ENCODE measurements at places on chromosomes 2 and 18. TPM values are rescaled to one million over a fixed set of nuclear protein-coding genes. Genes with fewer than 3 reads are reported as not detected.

GRCh38 chr2:54295911-54296310, 39.9 kb upstream of the TSPYL6 start:
- H3K27me3 ChIP-seq: no peaks in the 10 kb centered on the region
- H3K27ac ChIP-seq: no peak overlapping the region
- no peaks in the 10 kb centered on the region for H3K4me1 ChIP-seq
- H3K36me3 ChIP-seq: no peaks in the 10 kb centered on the region

Gene BOLL
- not detected for total RNA-seq

Gene IL1B
- 1.6 TPM for total RNA-seq

- H3K4me1 ChIP-seq: no peaks in the 10 kb centered on the region
- H3K4me3 ChIP-seq: no peak overlapping the region
- DNase-seq: no peak
- no peaks in the 10 kb centered on the region for H3K36me3 ChIP-seq
These were observed 577.1 kb downstream of the ARHGAP15 start for GRCh38 chr2:143706354-143706753.

GRCh38 chr2:151560289-151560688, 150.6 kb downstream of the RIF1 start:
- no peaks in the 10 kb centered on the region for H3K4me1 ChIP-seq
- no peak for DNase-seq
- no peaks in the 10 kb centered on the region for H3K27me3 ChIP-seq
- H3K36me3 ChIP-seq: no peaks in the 10 kb centered on the region
- H3K27ac ChIP-seq: no peak overlapping the region
- no peak overlapping the region for H3K4me3 ChIP-seq

DNA sequence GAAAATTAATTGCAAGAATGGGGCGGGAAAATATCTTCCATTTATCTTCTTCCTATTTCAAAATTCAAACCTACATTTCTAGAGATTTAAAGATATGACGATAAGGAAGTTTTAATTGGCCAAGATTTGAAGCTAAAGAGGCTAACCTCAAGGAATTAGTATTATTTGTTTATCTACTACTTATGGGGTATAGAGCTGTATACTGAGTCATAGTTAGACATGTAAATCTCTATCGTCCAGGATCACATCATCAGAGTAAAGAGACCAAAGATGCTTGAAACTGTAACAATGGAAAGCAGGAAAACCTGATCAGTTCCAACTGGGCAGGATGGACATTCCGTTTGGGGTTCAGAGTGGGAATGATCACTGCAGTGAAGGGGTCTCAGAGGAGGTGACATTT, 95.2 kb upstream of the KLF7 start:
- H3K27ac ChIP-seq: no peak overlapping the region
- H3K4me1 ChIP-seq: no peaks in the 10 kb centered on the region
- H3K27me3 ChIP-seq: no peaks in the 10 kb centered on the region
- H3K36me3 ChIP-seq: no peaks in the 10 kb centered on the region
- no peak for DNase-seq
- H3K4me3 ChIP-seq: no peak overlapping the region

DNA sequence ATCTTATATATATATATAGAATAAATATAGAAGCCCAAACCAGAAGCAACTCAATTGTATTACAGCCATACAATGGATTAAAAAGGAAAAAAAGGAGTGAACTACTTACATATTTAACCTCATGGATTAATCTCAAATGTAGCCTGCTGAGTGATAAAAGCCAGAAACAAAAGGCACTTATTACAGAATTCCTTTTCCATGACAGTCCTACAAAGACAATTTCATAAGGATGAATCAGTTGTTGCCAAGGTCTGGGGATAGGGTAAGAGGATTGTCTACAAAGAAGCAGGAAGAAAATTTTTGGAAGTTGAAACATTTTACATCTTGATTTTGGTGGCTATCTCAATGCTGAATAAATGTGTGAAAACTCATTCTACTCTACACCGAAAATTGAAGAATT, 103.9 kb upstream of the DCC start:
- no peak overlapping the region for H3K27ac ChIP-seq
- DNase-seq: no peak
- no peak overlapping the region for H3K4me3 ChIP-seq
- H3K4me1 ChIP-seq: no peaks in the 10 kb centered on the region

Gene HJURP
- 40.8 TPM for total RNA-seq
